HFF-Myc (cell line): ENCODE measurements at places on chromosomes 3 and 15.

GRCh38 chr3:102415553-102415952, 19.3 kb upstream of the ZPLD1 start:
- no peak for DNase-seq

DNA sequence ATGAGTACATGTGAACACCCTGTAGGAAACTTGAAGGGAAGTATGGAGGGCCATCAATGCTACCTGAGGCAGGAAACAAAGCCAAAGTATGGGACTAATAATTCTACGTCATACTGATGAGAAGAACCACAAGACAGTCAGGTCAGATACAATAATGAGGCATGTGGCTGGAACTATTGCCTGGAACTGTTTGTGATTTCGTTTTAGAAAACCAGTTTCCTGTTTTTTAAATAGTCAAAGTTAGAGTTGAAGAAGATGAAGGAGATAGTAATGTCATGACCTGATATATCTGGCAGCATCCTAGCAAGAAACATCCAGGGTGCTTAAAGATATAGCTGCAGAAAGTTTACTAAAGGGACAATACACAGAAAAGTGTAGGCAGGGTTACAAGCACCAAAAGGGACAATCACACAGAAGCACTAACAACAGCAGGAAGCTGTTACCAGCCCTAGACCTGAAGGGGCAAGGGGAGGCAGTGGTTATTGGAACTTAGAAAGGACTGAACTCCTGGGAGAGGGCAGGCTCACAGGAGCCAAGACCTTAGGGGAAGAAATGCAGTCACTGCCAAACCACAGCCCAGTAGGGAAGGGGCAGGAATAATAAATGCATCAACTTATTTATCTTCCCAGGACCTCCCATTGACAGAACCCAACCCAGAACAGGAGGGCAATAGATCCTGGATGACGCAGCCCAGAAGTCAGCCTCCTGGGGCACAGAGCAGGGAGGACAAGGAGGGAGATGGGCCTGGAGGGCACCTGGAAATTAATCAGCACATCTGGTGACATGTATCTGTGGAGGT, 302.1 kb upstream of the STT3B start:
- no peak for DNase-seq

DNA sequence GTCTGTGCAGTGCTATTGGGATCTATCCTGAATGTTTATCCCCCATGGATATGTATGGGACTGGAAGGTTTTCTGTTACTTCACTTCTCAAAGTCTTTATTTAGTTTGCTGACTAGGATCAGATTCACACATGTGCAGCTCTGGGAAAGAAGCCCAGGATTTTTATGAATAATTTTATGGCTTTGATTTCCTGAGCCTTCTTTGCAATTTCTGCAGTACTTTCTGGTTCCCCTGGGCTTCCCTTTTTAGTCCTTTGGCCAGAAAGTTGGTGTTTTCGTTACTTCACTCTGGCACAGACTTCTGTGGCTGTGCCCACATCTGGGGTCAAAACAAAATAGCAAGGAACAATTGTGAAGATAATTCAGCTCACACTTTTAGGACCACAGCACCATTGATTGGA, 721.0 kb downstream of the OTOL1 start:
- DNase-seq, result peak; percentile 6

DNA sequence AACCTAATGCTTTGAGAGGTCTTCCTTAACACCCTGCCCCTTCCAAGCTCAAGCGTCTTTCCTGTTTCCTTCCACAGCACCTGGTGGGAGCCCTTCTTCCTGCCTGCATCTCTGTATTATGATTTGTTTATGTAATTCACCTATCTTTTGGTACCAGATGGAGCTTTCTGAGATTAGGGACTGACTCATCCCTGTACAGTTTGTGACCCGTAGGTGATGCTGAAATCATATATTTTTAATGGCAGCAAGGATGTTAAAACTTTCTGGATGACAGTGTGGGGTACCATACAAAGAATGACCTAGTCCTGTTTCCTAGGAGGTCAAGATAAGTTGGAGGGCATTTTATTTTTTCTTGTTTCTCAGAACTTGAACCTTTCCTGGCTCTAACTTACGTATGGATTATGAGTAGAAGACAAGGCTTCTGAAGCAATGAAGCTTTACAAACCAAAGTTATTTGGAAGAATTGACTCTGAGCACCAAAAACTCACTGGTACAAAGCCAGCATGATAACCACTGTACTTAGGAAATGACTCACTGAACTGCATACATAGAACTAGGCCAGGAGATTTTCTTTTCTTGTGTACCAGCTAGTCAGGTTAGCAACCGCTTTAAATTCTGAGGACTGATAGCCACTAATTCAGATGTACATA, 46.6 kb downstream of the HHLA2 start:
- DNase-seq, result no peak

DNA sequence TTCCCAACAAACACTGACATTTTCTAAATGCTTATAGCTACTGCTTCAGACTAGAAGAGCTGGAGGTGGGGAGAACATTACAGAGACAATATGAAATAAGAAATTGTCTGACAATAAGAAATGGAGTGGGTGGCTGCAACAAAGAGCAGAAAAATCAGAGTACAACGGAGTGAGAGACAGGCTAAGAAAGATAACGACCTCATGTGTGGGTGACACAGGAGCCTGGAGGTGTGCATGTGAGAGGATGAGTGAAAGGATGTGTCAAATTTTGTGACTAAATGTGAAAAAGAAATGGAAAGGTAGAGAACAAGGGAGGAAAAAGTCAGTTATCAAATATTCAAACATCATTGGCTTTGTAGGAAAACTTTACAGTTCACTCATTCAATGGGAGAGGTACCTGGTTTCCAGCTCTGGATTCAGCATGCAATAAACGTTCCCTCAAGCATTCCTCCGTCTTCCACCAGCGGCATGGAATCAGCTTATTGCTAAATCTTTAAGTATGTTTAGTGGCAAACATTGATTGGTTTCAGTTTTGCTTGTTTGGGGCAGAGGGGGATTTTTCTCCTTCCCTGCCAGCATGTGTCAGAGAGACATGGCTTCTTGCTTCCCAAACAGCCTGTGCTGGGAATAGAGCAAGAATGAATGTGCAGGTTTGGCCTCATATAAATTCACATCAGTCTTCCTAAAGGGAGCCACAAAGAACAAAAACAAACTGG, 103.8 kb upstream of the CHRM5 start:
- DNase-seq, result no peak

GRCh38 chr3:197256836-197257444, 41.5 kb downstream of the DLG1 start:
- DNase-seq, result peak; percentile 40

GRCh38 chr3:55893045-55893664, 406.0 kb upstream of the WNT5A start:
- DNase-seq, result no peak

DNA sequence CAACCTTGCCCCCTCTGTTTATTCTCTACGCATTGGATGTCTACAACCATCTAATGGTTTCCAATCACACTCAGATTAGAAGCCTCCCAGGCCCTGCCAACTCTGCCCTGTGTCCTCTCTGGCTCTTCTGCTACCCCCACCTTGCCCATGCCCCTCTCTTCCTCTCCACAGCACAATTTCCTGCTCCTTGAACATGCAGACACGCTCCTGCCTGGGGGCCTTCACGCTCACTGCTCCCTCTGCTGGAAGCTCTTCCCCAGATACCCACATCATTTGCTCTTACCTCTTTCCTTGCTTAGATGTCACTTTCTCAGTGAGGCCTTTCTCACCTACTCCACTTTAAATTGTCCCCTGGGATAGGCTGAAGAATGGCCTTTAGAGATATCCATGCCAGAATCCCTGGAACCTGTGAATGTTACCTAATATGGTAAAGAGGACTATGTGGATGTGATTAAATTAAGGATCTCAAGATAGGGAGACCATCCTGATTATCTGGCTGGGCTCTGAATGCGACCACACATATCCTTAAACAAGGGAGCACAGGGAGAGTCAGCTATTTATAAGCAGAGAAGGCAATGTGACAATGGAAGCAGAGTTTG, 9.9 kb downstream of the KY start:
- peak; percentile 7 for DNase-seq

- no peak for DNase-seq
Observed at GRCh38 chr3:133468251-133468721, 68.4 kb downstream of the BFSP2 start.

GRCh38 chr3:171380711-171381425, 79.3 kb downstream of the TNIK start:
- DNase-seq, result no peak

DNA sequence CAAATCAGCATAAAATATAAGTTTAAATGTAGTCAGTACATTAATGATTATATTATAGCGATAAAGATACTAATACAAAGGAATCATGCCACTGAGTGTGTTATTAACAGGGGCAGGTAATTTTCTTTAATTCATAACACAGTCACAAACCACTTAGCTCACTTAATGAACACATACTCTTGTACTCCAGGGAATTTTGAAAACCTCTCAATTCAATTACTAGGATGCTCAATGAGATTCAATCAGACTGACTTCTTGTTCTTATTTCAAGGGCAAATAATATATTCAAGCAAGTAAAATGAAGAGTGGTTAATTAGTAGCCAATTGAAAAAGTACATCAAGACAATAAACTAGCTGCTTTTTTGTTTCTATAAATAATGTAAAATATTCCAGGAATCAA, 5.8 kb upstream of the SUCNR1 start:
- no peak for DNase-seq
